ENCODE measurements at places on chromosomes 16 and 17. TPM values are rescaled to one million over a fixed set of nuclear protein-coding genes. Genes with fewer than 3 reads are reported as not detected.

- DNase-seq = peak; percentile 67
Measured at GRCh38 chr17:45719335-45720071, 64.6 kb upstream of the CRHR1 start.

DNA sequence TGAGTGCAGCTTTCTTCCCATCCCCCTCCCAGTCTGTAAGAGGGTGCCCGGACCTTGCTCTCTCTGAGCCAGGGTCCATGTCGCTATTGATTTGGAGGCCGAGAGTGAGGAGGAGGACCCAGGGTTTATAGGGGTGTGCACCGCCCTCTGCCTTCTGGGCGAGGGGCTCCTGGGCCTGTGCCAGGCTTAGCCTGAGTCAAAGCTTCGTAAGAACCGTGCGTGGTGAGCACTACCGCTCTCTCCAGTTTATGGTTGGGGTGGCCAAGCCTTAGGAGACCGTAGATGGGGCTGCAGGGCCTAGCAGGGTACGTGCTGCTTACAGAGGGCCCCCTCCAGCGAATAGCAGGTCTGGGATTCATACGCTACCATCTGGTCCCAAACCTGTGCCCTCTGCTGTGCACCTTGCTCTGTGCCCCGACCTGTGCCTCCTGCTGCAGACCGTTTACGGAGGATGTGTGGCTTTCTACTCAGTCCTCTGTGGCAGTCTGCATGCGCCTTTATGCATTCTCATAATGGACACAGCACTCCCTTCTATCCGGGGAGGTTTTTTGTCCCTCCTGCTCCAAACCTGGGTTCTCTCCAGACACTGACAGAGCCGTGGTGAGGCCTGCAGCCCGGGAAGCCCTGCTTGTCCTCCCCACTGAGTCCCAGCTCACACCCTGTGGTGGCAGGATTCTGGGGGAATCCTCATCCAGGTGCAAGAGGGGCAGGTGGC is 54.7 kb downstream of the PGS1 start:
- DNase-seq = no peak

The ITGB4 gene
- 5.5 TPM for total RNA-seq

DNA sequence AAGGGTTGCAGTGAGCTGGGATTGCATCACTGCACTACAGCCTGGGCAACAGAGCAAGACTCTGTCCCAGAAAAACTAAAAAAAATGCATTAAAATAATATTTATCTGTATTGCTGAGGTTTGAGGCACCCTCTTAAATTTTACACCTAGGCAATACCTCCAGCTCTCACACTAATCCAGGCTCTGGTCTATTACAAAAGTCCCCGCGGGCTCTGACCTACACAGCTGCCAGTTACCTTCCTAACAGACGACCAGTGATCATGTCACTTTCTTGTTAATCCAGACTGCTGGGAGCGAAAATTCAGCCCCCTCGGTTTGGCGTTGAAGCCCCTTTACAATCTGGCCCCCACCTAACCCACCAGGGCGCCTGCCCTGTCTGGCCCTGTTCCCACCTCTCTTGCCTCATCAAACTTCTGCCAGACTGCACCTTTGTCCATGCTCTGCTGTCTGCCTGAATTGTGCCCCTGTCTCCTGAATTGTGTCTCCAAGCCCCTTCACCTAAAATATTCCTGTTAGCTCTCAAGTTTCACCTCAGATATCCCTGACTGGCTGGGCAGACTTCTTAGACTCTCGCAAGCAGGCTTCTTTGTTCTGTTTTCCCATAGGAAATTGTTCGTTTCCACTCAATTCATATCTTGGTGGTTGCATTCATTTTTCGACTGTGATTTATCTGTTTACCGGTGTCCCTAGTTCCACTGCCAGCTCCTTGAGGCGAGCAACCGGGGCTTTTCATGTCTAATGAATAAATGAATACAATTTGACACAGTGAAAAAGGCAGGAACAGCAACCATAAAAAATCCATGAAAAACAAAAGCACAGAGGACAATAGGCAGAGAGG is 65.9 kb downstream of the PITPNC1 start:
- DNase-seq = no peak

DNA sequence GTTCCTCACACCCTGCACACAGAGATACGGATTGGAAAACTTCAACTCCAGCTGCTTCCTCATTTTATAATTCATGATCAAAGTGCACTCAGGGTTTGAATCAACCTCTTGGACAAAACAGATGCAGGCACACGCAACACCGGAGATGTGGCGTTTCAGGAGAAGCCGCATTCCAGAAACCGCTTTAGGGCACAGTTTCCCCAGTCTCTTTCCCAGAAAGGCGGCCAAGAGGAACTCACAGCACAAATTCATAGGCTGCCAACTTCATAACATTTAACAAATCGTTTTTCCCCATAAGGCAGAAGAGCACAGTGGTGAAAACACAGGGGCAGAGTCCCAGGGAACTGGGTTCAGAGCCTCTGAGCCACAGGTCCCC is 8.4 kb downstream of the MTHFSD start:
- DNase-seq = no peak

The KCNG4 gene
- not detected for total RNA-seq

DNA sequence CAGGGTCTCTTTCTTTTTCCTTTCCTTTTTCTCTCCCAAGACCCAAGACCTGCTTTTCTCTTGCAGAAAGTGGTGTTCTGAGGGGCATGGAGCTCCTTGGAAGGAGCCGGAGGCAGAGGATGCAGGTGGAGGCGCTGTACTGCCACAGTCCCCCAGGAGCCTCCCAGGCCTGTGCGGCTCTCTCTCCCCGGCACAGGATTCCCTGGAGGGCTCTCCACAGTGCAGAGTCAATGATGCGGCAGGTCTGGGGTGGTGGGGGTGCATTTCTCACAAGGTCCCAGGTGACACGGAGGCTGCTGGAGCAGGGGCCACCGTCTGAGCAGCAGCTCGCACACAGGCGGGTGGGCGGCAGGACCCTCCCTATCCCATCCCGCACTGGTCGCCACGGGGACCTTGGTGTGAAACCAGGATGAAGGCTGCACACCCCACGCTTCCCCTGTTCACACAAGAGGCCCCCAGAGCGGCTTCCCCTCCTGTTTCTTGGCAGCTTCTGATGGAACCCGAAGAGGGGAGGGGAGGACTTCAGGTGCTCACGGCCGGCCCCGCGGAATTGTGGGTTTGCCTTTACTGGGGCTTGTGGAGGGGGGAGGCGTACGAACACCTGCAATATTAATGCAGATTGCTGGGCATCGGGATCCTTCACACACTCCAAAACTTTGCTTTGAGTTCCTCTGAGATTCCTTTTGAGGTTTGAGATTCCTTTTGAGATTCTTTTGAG is 186.9 kb downstream of the ENGASE start:
- no peak for DNase-seq

DNA sequence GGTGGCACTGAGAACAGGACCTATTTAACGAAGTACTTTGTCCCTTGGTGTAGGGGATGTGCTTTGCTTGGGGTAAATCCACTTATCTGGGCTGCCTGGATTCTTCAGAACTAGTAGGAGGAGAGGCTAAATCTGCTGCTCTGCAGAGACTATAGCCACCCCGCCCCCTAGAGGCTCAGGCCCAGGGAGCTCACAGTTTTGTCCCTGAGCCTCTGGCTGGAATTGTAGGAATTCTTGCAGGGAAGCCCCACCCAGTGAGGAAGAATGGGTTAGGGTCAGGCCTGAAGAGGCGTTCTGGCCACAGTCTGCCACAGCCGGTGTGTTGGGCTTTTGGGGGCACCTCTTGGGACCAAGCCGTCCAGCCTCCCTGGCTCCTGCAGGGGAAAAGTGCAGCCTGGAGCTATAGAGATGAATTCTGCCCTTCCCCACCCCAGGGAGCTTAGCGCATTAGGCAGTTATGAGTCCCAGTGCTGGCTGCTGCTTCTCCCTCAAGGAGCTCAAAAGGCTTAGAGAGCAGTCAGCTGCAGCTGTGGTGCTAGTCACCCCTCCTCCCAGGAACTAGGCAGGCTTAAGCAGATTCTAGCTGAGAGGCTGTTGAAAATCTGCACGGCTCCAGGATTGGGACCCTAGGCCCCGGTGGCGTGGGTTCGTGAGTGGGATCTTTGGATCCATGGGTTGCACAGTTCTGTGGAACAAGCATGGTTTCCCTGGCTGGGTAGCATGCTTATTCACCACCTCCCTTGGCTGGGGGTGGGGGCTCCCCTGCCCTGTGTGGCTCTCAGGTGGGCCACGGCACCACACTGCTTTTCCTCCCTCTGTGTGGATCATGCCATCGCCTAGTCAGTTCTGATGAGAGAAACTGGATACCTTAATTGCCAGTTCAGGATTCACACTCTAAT is 237.4 kb upstream of the TOM1L1 start:
- DNase-seq = no peak

GRCh38 chr16:81657224-81657623 is 121.9 kb upstream of the PLCG2 start:
- no peak for DNase-seq

DNA sequence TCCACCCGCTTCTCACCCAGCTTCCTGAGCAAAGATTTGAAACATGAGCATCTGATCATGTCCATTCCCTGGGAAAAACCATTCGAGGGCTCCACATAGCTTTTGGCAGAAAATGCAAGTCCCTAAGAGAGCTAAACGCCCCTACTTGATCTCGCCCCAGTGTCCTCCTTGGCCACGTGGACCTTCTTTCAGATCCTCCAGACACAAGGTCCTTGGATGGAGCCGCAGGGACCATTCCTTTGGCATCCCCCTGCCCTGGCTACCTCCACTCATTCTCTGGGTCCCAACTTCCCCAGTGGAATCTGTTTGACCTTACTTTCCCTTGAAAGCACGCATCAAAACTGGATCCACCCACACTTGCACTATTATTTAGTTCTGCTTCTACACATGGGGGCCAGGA is 146.5 kb downstream of the SDK2 start:
- no peak for DNase-seq

The CES3 gene
- total RNA-seq = 0.96 TPM

DNA sequence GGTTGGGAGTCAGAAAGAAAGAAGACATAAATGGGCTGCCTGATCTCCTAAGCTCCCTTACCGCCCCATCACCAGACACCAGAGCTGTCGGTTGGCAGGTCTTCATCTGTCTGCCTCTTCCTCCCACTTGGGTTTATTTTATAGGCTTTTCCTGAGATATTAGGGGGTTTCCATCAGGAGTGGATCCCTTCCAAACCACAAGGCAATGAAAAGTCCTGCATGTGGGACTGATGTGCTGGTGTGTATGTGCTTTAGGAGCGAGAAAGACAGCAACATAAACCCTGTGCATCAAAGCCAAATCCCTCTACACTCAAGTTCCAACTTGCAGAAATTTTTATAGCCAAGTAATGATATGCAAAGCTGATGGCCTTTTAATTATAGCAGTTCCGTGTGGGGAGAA is 389.5 kb downstream of the SLC39A11 start:
- no peak for DNase-seq

- no peak for DNase-seq
Measured at GRCh38 chr16:84141143-84141670, 3.8 kb downstream of the HSDL1 start.

DNA sequence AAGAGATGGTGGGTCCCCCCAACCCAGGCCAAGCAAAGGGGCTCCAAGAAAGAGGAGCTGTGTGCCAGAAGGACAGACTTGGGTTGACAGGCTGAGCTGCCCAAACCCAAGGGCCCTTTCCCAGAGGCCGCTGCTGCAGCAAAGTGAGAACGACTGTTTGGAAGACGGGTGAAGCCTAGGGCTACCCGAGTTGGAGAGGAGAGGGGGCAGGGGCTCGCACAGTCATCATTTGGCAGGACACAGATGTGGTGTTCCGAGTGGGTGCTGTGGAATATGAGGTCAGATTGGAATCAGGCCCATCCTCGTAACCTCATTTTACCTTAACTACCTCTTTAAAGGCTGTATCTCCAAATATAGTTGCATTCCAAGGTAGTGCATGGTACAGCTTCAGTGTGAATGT is 5.3 kb upstream of the MFAP4 start:
- no peak for DNase-seq

The PARN gene
- total RNA-seq = 29.8 TPM

The ZNHIT3 gene
- 51.3 TPM for total RNA-seq

- no peak for DNase-seq
Measured at GRCh38 chr17:42210046-42210445, 15.8 kb upstream of the GHDC start.

DNA sequence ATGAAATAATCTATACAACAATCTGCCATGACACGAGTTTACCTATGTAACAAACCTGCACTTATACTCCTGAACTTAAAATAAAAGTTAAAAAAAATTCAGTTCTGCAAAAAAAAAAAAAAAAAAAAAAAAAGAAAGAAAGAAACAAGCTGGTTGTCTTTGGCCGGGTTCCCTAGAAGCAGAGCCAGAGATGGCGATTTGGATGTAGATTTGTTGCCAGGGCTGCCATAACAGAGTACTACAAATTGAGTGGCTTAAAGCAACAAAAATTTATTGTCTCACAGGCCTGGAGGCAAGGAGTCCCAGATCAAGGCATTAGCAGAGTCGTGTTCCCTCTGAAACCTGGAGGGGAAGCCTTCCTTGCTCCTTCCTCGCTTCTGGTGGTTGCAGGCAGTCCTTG is 20.4 kb downstream of the SYT17 start:
- no peak for DNase-seq

- no peak for DNase-seq
Measured at GRCh38 chr16:86390335-86390734, 120.0 kb upstream of the FOXF1 start.
